ENCODE measurements at places on chromosomes 6 and 20.

- no peak for DNase-seq
Measured at GRCh38 chr6:98678481-98678880, 155.9 kb upstream of the POU3F2 start.

- DNase-seq = no peak
Measured at GRCh38 chr6:169890901-169891300, 139.5 kb downstream of the ERMARD start.

DNA sequence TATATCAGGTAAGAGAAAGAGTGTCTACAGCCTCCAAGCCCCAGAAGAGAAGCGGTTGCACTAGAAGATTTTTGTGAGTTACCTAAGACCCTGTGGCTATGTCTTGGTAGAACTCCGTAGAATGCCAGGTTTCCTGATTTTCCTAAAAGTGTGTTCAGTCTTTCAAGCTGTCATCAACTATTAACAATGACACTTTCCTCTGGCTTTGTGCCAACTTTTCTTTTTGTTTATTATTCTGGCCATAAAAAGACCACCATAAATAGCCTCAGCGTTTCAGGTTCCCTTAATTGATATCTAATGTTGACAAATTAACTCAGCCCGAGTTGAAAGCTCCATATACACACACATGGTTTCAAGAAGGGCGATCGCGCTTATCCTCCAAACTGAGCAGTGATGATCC, 1.2 kb downstream of the PAK5 start:
- DNase-seq = no peak

DNA sequence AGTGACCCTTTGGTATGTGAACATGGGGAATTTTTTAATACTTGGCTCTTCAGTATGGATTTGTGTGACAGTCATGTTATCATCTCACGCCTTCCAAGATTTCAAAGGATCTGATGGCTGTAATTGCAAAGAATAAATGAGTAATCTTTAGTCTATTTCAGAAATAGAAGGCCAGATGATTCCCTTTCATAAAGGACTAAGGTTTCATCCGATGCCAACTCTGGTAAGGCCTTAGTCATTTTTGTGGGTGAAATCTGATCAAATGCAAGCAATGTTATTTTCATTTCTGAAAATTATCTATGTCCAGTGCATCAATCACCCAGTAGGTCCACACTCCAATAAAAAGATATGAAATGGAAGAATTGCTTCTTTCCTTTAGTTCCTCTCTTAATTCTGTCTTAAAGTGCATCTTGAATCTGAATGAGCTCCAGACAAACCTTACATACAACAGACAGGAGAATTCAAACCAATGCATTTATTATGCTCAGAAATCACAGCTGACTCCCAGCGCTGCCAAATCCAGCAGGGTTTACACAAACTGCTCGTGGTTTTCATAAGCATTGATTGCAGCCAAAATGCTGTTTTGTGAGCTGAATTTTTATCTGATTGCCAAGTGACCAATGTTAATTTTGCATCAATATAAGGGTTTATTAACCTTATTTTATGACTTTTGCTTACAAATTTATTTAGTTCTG, 565.2 kb upstream of the MARCKS start:
- DNase-seq = no peak

- DNase-seq = no peak
Measured at GRCh38 chr20:4838526-4838925, 116.8 kb downstream of the PRND start.

- no peak for DNase-seq
Measured at GRCh38 chr6:44659726-44660125, 272.2 kb downstream of the CDC5L start.

GRCh38 chr20:61884571-61885389, 180.9 kb downstream of the TAF4 start:
- no peak for DNase-seq

DNA sequence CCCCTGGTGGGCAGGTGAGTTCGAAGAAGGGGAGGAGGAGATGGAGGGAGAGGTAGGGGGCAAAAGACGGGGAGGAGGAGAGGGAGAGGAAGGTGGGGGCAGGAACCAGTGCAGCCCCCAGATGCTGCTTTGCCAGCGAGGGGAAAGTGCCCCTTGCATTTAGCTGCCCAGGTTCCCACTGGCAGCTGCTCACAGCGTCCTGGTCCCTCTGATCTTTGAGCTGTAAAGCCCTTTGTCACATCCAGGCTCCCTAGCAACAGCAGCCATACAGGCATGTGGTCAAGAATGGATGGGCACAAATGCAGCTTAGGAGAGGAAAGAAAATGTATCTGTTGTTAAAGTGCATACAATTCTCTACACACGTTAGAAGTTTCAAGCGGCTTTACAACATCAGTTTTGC, 160.9 kb downstream of the CD83 start:
- no peak for DNase-seq

GRCh38 chr6:13286181-13286580, 42.2 kb downstream of the TBC1D7 start:
- no peak for DNase-seq
